NCI-H524 treated with DMSO at 0.1 percent for 48 hours (cell line): ENCODE measurements at places on chromosomes 3 and 15.

DNA sequence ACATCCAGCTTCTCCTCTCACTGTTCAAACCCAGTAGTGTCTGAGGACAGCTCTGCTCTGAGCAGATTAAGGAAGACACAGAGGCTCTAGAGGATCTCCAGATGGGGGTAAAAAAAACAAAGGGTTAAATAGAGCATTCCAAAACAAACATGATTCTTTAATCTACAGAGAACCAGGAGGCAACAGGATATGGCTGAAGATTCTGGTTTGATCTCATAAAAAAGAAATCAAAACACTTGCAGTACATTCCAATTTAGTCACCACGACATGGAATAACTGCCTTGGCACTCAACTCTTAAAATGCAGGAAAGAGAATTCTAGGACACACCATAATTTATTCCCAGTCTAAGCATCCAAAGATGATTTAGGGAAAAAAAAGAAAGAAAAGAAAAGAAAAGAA, 32.0 kb downstream of the TM4SF4 start:
- no peak for DNase-seq

GRCh38 chr3:43215663-43216275, 70.6 kb upstream of the SNRK start:
- DNase-seq, result no peak

DNA sequence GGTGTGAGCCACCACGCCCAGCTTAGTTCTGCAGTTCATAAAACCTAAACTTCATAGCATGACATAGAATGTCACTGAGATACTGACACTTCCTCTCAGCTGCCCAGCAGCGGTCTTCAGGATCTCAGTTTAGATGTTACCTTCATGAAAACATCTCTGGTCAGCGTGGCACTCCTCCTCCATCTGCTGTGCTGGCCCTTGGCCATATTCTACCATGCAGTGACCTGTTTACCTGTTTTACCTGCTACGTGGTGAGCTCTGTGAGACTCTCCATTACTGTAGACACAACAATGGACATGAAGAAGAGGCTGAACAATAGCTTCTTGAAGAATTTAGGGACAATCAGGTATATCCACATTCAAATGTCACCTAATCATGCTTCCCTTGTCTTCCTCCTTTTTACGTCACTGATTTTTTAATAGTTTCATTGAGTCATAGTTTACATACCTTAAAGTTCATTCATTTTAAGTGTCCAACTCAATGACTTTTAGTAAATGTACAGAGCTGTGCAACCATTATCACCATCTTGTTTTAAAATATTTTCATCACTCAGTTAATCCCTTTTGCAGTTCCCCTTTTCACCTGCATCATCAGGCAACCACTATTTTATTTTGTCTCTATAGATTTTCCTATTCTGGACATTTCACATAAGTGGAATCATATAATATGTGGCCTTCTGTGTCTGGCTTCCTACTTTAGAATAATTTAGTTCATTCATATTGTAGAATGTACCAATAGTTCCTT, 32.2 kb upstream of the PTPN23 start:
- no peak for DNase-seq

DNA sequence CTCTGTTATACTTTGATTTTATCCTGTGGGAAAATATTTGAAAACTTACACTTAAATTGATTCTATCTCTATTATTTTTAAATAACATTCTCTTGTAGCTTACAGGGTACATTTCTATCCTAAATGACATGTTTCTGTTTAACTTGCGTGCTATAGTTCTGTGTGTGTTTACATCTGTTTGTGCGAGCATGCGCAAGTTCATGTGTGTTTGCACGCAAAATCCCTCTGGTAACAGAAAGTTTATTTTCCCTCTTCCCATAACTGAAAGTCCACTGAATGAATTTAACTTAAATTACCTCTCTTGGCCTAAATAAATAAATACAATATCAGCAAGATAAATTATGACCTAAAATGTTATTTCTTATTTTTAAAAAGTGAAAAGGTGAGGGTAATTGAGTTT, 117.3 kb upstream of the NEO1 start:
- no peak for DNase-seq

DNA sequence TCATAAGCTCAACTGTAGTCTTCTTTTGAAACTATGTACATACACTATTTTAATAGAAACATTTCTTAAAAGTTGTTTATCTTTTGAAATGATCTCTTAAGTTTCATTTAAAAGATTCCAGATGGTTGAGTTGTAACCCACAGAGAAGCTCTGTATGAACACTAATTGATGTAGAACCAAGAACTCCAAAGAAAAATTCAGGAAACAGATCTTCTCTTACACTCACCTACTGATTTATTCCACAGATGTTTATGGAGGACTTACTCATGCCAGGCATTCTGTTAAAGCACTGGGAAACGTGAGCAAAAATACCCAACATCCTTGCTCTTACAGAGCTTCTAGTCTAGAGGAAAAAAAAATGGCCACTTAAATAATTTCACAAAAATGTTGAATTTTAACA, 551.1 kb downstream of the NAALADL2 start:
- no peak for DNase-seq

DNA sequence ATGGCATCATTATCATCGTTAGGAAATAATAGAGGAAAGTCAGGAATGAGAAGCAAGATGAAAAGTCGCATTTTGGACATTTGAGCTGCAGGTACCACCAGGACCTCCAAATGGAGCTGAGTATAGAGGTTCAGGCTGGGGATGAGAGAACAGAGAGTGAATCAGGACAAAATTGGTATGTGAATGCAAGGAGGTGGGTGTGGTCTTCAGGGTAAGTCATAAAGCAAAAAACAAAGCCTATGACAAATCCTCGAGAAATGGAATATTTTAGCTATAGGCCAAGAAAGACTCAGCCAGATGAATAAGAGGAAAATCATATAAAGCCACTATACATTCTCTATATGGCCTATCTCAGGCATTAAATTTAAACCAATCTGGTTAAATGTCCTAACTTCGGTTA, 841.3 kb downstream of the ROBO1 start:
- DNase-seq, result no peak

DNA sequence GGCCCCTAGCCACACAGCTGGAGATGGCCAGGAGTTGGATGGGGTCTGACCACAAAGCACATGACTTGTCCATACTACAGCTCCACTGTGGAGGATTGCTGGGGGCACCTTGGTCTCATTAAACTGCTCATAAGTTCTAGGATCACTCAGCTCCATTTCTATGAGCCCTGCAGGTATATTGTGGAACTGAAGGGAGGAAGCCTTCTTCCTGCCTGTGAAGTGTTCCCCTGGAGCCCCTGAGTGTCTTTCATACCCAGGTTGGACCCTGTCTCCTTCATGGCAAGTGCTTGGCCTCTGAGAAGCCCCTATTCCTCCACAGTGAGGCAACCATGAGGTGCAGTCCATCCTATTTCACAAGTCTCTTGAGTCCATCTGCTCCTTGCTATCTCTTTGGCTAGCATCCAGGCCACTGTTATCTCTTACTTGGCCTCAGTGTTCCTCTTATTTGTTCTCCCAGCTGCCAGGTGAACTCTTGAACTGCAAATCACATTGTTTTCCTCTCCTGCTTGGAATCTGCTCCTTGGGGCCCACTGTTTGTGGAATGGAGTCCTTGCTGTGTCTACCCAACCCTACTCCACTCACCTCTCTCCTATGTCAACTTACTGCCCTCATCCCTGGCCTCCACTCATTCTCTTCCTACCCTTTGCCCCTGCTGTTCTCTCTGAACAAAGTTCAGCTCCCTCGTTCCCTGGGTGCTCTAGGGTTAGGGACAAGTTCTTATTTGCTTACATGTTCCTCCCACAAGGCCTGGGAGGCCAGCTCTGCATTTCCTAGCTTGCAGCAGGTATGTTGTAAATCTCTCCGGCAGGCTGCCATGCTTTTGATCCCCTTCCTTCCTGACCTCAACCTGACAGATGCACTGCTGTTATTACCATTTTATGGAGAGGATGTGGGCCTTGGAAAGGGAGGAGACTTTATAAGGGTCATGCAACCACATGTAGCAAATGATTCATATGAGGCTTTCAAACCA, 1.2 kb downstream of the ACOX2 start:
- no peak for DNase-seq

- DNase-seq, result no peak
These were observed 47.2 kb upstream of the KLF13 start for GRCh38 chr15:31279221-31280045.

GRCh38 chr3:189277711-189278110, 105.9 kb downstream of the TPRG1 start:
- DNase-seq, result no peak

GRCh38 chr3:127014536-127015281, 31.8 kb downstream of the PLXNA1 start:
- no peak for DNase-seq

DNA sequence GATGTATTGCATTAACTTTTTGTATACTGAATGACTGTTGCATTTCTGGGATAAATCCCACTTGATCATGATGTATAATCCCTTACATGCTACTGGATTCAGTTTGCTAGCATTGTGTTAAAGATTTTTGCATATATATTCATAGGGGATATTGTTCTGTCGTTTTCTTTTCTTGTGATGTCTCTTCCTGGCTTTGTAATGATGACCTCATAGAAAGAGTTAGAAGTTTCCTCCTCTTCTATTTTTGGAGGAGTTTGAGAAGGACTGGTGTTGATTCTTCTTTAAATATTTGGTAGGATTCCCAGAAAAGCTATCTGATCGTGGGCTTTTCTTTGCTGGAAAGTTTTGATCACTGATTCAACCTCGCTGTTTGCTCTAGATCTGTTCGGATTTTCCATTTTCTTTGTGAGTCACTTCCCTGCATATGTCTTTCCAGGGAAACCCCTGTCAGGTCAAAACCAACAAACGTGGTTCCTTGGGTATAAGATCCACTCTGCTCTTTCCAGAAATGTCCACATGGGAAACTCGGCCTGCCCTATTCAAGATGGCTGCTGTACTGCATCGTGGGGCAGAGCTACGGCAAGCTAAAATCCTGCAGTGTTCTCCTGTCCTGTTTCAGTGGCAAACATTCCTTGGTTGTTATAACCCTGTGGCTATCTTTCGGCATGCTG, 120.4 kb downstream of the GABRG3 start:
- DNase-seq, result no peak

DNA sequence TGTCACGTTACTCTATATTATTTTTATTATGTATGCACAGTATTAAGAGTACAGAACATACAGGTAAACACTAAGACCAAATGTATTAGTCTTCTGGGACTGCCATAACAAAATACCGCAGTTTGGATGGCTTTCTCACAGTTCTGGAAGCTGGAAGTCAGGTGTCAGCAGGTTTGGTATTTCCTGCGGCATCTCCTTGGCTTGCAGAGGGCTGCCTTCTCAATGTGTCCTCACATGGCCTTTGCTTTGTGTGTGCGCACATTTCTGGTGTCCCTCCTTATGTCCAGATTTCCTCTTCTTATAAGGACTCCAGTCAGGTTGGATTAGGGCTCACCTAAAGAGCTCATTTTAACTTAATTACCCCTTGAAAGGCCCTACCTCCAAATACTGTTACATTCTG, 53.8 kb upstream of the CPOX start:
- DNase-seq, result no peak
